ENCODE measurements at places on chromosomes 6 and 20.

DNA sequence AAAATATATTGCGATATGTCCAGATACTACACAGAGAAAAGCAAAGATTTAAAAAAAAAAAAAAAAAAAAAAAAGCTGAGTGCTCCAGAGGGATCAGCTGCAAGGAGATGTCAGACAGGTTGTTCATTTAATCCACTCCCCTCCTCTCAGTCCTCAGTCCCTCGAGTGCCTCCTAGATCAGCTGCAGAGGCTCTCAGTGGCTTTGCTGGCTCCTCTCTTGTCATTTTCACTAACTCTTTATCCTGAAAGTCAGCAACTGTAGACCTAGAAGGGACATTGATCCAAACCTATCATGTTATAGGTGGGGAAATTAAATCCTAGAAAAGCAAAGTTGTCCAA, 61.6 kb downstream of the KIAA0319 start:
- no peak overlapping the region for H3K4me3 ChIP-seq
- H3K4me1 ChIP-seq, result peaks cover 4% of the 10 kb centered on the region
- peaks cover 19% of the 10 kb centered on the region for H3K27me3 ChIP-seq
- H3K27ac ChIP-seq, result no peak overlapping the region
- no peak for DNase-seq

GRCh38 chr6:101276066-101276465, 117.4 kb upstream of the GRIK2 start:
- H3K27me3 ChIP-seq, result no peaks in the 10 kb centered on the region
- no peaks in the 10 kb centered on the region for H3K4me1 ChIP-seq
- no peak for DNase-seq
- no peak overlapping the region for H3K27ac ChIP-seq
- H3K4me3 ChIP-seq, result no peak overlapping the region

GRCh38 chr6:71672876-71673275, 213.5 kb upstream of the RIMS1 start:
- no peak overlapping the region for H3K27ac ChIP-seq
- DNase-seq, result no peak
- H3K36me3 ChIP-seq, result no peaks in the 10 kb centered on the region
- no peak overlapping the region for H3K4me3 ChIP-seq
- no peaks in the 10 kb centered on the region for H3K27me3 ChIP-seq
- no peaks in the 10 kb centered on the region for H3K4me1 ChIP-seq

DNA sequence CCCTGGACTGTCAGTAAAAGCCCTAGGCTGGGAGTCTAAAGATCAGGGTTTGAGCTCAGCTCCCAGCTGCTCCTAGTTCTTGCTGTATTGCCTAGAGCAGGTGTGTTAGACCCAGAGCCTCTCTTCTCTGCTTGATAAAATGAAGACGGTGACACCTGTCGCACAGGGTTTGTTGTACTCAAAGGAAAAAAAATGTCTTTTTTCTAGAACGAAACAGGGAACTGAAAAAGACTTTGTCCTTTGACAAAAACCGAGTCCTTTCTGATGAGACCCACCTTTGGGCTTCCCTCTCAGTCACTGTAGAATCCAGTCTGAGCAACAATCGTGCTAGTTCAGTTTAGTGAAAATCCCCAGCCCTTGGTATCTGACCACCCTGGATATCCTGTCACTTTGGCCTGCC, 102.1 kb upstream of the LAMP5 start:
- H3K4me3 ChIP-seq, result no peak overlapping the region
- no peak for DNase-seq
- no peak overlapping the region for H3K27ac ChIP-seq
- no peaks in the 10 kb centered on the region for H3K4me1 ChIP-seq
- no peaks in the 10 kb centered on the region for H3K36me3 ChIP-seq

DNA sequence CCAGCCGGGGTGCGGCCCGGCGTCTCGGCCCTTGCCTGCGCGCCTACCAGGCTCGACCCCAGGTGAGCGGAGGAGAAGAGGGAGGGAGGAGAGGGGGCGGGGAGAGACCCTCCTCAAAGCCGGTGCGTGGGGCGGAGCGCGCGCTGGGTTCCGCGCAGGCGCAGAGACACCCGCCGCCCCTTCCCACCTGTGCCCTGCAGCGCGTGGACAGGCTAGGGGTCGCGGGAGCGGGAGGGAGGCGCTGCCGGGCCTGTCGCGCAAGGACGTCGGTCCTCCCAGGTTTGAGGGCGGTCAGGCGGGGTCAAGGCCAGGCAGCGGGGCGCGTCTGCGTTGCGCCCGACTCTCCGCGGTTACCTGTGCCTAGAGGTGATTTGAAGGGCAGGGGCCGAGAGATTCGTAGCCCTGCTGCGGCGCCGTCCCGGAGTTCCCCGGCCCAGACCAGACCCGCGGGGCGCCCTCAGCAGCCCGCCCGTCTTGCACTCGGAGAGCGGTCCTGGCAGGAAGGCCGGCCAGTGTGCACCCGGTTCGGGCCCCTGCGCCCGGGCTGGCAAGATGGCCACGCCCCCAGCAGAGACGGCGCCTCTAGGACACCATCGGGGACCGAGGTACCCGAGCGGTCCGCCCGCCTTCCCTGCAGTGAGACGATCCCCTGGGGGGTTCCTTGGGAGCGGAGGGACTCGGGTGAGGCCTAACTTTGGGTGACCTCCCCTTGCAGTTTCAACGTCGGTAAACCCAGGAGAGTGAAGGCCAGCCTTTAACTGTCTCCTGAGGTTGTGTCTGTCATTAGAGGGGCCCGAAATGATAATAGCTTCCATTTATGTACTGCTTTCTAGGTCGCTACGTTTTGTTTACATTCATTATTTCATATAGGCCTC, 546 bp downstream of the C6orf136 start:
- H3K27me3 ChIP-seq, result no peaks in the 10 kb centered on the region
- DNase-seq, result peak; percentile 78
- H3K4me1 ChIP-seq, result peaks cover 22% of the 10 kb centered on the region

DNA sequence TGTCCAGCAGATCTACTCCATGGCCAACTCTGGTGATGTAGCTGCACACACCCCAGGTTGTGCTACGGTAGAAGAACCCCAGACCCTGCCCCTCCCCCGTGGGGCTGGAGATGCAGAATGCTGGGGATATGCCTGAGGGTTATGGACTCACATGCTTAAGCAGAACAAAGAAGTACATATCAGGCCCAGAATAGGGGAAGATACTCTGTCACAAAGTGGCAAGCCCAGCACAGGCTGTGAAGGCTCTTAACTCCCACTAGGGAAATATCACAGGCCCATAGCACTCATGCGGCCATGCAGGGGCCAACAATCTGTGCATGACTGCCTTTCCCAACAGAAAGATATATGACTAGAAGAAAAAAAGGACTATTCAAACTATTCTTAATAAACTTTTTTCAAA, 234.9 kb downstream of the KCNQ5 start:
- H3K27me3 ChIP-seq, result no peaks in the 10 kb centered on the region
- no peak overlapping the region for H3K27ac ChIP-seq
- no peaks in the 10 kb centered on the region for H3K36me3 ChIP-seq
- no peak overlapping the region for H3K4me3 ChIP-seq

- no peaks in the 10 kb centered on the region for H3K36me3 ChIP-seq
- DNase-seq, result no peak
- no peak overlapping the region for H3K4me3 ChIP-seq
- H3K27me3 ChIP-seq, result no peaks in the 10 kb centered on the region
- no peak overlapping the region for H3K27ac ChIP-seq
Observed at GRCh38 chr20:16476032-16476431, 97.2 kb downstream of the KIF16B start.

- no peak for DNase-seq
- H3K4me3 ChIP-seq, result no peak overlapping the region
- no peaks in the 10 kb centered on the region for H3K36me3 ChIP-seq
- peaks cover 8% of the 10 kb centered on the region for H3K4me1 ChIP-seq
Observed at GRCh38 chr20:54062812-54063280, 7.5 kb downstream of the BCAS1 start.

- no peaks in the 10 kb centered on the region for H3K4me1 ChIP-seq
- no peaks in the 10 kb centered on the region for H3K36me3 ChIP-seq
- peaks cover 9% of the 10 kb centered on the region for H3K27me3 ChIP-seq
Observed at GRCh38 chr6:100210137-100211117, 216.4 kb upstream of the MCHR2 start.

DNA sequence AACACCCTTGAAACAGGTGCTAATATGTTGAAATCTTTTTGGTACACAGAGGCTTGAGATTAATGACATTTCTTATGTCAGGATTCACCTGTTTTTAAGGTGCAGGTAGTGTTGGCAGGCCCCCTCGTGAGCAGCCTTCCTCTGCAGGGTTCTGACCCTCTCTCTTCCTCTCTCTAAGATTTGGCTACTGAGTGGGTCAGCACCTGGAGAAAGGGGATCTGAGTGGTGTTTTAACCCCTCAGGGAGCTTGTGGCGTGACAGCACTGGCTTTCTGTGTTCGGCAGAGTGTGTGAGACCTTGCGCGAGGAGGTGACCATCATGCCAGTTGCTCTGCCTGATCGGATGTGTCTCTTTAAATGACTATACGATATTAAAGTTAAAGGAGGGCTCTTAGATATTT, 37.1 kb downstream of the HIVEP1 start:
- H3K27me3 ChIP-seq, result no peaks in the 10 kb centered on the region
- peaks cover 19% of the 10 kb centered on the region for H3K36me3 ChIP-seq
- H3K4me1 ChIP-seq, result peaks cover 62% of the 10 kb centered on the region
- DNase-seq, result no peak
- no peak overlapping the region for H3K4me3 ChIP-seq
- H3K27ac ChIP-seq, result peak overlapping the region; percentile 67

DNA sequence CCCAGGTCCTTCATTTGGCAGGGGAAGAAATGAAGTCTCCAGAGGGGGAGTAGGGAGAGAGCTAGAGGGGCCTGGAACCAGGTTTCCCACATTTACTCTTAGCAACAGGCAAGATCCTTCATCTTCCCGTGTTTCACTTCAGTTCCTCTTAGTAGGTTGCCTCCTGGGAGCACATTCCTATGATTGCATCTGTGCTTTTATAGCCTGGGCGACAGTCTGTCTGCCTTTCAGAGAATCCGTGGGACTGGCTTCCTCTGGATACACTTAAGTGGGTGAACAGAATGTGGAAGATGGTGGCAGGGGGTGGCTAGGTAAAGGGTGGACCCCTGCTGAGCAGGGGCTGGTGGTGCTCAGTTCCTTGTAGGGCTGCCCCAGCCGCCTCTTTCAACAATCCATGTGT, 33.4 kb downstream of the STK35 start:
- no peak overlapping the region for H3K27ac ChIP-seq
- H3K27me3 ChIP-seq, result no peaks in the 10 kb centered on the region
- no peak overlapping the region for H3K4me3 ChIP-seq
- no peak for DNase-seq
- no peaks in the 10 kb centered on the region for H3K36me3 ChIP-seq

- H3K4me1 ChIP-seq, result peaks cover 18% of the 10 kb centered on the region
- DNase-seq, result no peak
- H3K27ac ChIP-seq, result no peak overlapping the region
- no peaks in the 10 kb centered on the region for H3K36me3 ChIP-seq
- no peaks in the 10 kb centered on the region for H3K27me3 ChIP-seq
- no peak overlapping the region for H3K4me3 ChIP-seq
Observed at GRCh38 chr6:11432713-11433450, 104.7 kb upstream of the TMEM170B start.

GRCh38 chr6:41546475-41546865, 289 bp downstream of the FOXP4 start:
- peak; percentile 52 for DNase-seq
- peaks cover 65% of the 10 kb centered on the region for H3K27me3 ChIP-seq
- H3K27ac ChIP-seq, result no peak overlapping the region
- H3K36me3 ChIP-seq, result peaks cover 3% of the 10 kb centered on the region

GRCh38 chr6:130527173-130527572, 161.4 kb downstream of the TMEM200A start:
- H3K27ac ChIP-seq, result no peak overlapping the region
- H3K36me3 ChIP-seq, result peaks cover 18% of the 10 kb centered on the region
- no peak overlapping the region for H3K4me3 ChIP-seq
- no peak for DNase-seq

DNA sequence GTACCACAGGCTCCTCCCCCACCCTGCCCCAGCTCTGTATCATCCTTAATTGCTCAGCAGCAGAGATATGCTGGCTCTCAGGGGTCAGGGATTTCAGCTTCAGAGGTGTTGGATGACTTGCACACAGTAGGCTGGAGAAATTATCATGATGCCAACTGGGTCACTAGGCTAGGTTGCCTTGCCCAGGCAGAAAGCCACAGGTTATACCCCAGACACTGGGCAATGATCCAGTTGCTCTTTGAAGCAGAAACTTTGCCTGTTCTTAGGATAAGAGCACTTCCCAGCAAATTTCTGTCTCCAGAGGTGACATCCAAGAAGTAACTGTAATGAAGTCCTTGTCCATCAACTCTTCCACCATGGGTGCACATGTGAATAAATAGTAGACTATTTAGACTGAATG, 38.3 kb upstream of the SCML4 start:
- no peaks in the 10 kb centered on the region for H3K36me3 ChIP-seq
- H3K27me3 ChIP-seq, result peaks cover 6% of the 10 kb centered on the region

- no peak overlapping the region for H3K4me3 ChIP-seq
- DNase-seq, result no peak
- no peaks in the 10 kb centered on the region for H3K27me3 ChIP-seq
Observed at GRCh38 chr6:137848672-137849071, 18.4 kb upstream of the TNFAIP3 start.

DNA sequence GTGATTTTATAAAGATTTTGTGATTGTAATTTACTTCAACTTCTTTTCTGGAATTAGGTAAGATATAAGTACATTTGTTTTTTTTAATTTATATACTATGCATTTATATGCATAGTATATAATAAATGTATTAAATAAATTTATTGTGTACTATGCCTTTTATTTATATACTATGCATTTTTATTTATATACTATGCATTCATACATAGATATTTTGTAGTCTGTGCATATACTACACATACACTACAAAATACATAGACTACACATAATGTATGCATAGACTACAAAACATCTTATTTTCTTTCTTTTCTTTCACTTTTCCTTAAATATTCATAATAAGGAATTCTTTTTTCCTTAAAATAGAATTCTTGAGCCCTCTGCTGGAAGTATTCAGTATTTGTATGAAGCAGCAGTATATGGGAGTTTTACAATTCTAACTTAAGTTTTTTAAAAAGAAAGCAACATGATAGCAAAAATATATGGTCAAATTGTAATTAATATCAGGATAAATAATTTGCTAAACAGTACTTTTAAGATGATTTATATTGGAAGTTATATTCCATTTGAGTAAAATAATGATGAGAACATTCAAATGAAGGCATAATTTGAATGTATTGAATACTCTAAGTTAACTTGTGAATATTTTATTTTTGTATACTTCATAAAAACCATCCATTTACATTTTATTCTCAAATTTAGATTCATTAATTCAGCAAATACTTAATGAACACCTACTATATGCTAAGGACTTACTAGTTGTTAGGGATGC, 129.3 kb downstream of the KLHL32 start:
- H3K36me3 ChIP-seq, result no peaks in the 10 kb centered on the region
- no peak overlapping the region for H3K27ac ChIP-seq
- H3K4me1 ChIP-seq, result peaks cover 10% of the 10 kb centered on the region

DNA sequence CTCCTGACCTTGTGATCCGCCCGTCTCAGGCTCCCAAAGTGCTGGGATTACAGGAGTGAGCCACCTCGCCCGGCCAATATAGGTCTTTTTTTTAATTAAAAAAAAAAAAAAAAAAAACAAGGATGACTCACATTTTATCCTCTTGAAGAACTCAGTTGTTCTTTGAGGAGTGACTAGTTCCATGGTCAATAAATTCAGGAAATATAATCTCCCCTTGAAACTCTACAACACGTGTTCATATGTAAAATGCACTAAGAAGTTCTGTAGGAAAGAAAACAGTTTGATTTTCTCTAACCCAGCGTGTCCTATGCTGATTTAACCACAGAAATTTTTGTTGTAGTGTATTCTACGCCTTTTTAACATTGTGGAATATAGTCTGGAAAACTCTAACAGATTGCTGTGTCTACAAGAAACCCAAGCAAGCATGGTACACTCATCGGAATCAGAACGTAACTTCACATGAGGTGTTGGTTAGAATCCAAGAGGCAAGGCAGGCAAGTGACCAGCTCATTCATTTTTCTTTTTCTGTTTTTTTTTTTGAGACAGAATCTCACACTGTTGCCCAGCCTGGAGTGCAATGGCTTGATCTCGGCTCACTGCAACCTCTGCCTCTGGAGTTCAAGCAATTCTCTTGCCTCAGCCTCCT, 79.0 kb upstream of the ZNF217 start:
- H3K27me3 ChIP-seq, result no peaks in the 10 kb centered on the region
- peaks cover 5% of the 10 kb centered on the region for H3K4me1 ChIP-seq
- no peak overlapping the region for H3K4me3 ChIP-seq
- DNase-seq, result no peak

Data from T-helper 2 cell treated with Interferon-gamma antibody and Interleukin-4, amounts not matched to agents 5 μg/mL and 100 μg/mL, for 36 hours (primary cell).